ENCODE measurements at places on chromosomes 7 and 10.

DNA sequence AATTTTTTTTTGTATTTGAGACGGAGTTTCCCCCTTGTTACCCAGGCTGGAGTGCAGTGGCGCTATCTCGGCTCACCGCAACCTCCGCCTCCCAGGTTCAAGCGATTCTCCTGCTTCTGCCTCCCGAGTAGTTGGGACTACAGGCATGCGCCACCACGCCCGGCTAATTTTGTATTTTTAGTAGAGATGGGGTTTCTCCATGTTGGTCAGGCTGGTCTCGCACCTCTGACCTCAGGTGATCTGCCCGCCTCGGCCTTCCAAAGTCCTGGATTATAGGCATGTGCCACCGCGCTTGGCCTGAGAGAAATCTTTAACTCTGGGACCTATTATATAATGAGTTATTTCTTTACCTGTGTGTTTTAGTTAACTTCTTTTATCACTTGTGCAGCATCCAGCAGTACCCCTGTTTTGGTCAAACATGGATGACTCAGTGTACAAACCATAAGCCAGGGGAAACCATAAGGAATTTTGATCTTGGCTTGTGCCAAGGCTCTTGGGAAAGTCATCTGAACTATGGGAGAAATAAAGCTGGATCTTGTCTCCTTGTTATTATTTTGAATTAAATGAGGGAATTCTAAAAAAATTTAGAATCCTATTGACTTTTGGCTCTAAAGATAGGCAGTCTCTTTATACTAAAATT, 23.6 kb upstream of the ZRANB1 start:
- no peak for DNase-seq

GRCh38 chr10:13067431-13067830, 32.5 kb upstream of the OPTN start:
- DNase-seq, result no peak

DNA sequence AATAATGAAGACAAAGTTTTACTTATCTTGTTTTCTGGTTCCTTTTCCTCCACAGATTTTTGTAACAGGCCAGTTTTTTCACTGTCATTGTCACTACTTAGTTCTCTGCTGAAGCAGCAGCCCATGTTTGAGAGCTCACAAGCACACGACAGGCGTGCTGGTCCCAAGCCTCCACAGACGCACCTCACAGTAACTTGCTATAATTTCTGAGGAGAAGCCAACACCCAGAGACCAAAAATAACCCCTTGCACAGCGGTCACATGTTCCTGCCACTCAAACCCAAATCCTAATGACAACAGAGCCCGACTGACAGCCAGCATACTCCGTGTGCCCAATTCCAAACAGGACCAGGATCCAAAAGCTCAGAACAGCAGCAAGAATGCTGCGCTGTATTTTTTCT, 58.5 kb downstream of the LARP4B start:
- DNase-seq, result no peak

DNA sequence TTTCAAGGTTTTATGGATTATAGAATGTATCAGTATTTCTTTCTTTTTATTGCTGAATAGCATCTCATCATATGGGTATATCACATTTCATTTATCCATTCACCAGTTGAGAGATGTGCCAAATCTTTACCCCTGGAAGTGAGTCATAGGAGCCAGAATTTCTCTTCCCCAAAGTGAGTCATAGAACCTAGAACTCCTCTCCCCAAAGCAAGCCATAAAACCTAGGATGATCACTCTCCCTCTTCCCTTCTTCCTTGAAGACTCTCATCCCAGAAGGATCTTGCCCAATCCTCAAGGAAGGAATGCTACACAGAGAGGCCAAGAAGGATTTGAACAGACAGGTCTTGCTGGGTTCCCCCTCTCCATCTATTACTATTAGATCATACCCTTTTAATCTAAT, 199.9 kb downstream of the EVX1 start:
- no peak for DNase-seq

DNA sequence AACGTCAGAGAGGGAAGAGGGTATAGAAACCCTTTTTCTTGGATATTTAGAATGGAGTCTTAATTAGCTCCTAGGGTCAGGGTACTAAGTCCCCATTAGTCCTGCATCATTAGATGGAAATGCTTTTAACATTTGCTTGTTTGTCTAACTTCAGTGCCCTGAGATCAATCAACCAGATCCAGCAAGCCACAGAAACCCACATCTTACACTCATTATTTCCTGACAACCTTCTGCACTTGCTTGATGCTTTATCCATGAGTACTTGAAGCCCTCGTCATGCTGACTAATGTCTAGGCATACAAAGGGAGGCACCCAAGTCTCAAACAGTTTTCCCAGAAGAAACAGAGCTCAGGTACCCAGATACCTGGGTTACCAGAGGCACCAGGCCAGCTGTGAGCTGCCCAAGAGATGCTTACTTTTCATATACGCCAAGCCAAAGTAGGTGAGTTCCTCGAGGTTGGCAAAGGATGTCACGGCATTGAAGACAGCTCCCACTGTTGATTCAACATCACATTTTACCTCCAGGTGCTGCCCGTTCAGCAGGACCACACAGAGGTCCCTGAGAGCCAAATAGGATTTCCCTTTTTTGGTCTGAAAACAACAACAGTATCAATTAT, 42.7 kb downstream of the FRMPD2 start:
- no peak for DNase-seq

DNA sequence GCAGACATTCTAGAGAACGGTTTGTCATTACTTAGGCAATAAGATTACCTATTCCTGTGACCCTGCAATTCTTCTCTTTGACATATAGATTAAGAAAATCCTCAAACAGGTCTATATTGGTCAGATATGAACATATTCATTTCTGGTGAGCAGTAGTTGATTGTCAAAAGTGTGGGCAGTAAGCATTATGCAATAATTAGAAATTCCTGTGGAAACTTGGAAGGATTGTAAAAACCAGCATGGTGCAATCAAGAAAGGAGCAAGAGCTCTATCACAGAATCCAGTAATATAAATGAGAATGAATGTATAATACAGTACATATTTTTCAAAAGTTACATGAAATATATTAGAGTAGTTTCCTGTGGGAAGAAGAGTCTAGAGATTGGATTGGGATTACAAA, 406.5 kb downstream of the SUGCT start:
- no peak for DNase-seq

All from activated T-cell treated with anti-CD3 and anti-CD28 coated beads for 24 hours (primary cell).